ENCODE measurements at places on chromosomes 7 and 10. TPM values are rescaled to one million over a fixed set of nuclear protein-coding genes. Genes with fewer than 3 reads are reported as not detected.

The NUTM2E gene
- 0.67 TPM for polyA plus RNA-seq

The ASB10 gene
- 8.2 TPM for polyA plus RNA-seq

The RAPGEF5 gene
- 14.6 TPM for polyA plus RNA-seq

The WNT8B gene
- 0.09 TPM for polyA plus RNA-seq

The CFAP43 gene
- polyA plus RNA-seq: 0.39 TPM

The HTR7 gene
- 0.36 TPM for polyA plus RNA-seq

The ANKRD61 gene
- 1.7 TPM for polyA plus RNA-seq

The TRIM50 gene
- polyA plus RNA-seq: 0.57 TPM

- peak; percentile 71 for DNase-seq
These were observed 110.2 kb downstream of the RAB11FIP2 start for GRCh38 chr10:117936566-117936965.

DNA sequence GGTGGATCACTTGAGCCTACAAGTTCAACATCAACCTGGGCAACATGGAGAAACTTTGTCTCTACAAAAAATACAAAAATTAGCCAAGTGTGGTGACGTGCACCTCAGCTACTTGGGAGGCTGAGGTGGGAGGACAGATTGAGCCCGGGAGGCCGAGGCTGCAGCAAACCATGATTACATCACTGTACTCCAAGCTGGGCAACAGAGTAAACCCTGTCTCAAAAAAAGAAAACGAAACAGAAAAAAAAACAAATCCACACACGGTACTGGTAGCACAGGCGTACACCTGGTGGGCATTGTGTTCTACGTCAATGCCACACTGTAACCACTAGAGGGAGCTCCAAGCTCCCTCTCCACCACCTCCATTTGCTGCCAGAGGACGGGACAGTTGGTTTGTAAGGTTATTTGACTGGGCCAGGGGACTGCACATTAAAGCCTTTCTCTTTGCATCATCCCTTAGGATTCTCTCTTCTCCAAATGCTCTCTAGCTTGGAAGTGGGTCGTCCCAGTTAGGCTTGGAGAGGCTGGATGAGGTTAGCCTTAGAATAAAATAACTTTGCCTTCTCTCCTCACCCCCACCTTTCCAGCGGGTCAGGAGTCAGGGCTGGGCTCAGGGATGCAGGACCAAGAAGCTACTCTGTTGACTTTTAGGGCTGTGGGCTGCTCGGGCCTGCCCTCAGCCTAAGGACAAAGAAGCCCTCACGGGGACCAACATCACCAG, 130.8 kb downstream of the SORBS1 start:
- peak; percentile 75 for DNase-seq

- DNase-seq: no peak
These were observed 57.8 kb downstream of the BAMBI start for GRCh38 chr10:28734938-28735759.

DNA sequence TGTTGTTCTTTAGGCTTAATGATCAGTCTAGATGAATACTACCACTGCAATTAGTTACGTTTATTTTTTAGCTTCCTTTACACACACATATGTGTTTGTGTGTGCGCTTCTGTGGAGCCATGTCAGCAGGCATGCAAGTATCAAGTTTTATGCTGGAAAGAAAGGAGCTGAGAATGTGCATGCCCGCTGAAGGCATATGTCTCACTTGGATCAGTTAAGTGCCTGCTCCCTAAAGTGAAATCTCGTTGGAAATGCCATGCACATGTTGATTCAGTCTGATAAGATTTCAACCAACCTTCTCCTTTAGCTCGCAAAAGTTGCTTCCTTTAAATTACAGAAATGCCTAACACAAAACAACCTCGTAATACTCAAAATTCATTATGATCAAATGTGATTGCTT, 10.7 kb downstream of the NRP1 start:
- DNase-seq: no peak

DNA sequence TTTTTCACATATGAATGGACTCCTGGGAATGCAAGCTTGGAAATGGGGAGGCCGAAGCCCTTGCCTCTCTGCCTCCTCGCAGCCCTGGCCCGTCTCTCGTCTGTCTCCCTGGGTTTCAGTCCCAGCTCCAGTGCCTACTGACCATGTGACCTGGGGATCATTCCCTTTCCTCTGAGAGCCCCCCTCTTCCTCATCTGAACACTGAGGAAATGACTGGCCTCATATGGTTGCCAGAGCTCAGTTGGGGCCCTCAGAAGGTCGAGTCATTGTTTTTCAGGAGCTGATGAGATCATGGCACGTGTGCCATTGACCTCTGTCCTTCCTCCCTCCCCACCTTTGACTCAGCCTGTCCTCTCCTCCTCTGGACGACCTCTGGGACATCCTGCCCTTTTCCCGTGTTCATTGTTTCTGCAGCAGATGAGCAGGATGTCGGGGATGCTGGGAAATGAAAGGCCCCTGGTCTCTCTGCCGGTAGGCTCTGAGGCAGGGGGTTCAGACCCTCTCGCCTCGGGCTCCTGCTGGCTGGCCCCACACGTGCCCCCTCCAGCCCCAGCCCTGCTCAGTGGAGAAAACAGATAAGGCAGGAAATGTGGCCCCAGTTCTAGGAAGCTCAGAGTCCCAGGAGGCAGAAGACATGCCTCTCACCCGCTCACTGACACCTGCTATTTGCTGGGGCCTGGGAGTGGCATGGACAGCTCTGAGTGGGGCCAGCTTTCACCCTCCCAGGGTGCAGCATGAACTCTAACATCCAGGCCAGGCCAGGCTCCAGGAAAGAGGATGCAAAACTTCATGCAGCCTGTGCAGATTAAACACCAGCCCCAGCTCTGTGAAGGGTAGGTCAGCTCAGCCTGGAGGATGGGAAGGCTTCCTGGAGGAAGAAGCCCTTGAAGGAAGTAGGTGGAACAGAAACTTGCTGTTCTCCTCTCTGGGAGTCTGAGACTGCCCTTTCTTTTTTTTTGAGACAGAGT, 8.3 kb upstream of the PPP1R35 start:
- DNase-seq: no peak

- DNase-seq: no peak
These were observed 19.6 kb downstream of the CAMK2B start for GRCh38 chr7:44305564-44306507.

GRCh38 chr10:4662576-4663161, 163.3 kb upstream of the AKR1E2 start:
- no peak for DNase-seq

GRCh38 chr10:50929670-50930069, 44.2 kb upstream of the A1CF start:
- DNase-seq: no peak

DNA sequence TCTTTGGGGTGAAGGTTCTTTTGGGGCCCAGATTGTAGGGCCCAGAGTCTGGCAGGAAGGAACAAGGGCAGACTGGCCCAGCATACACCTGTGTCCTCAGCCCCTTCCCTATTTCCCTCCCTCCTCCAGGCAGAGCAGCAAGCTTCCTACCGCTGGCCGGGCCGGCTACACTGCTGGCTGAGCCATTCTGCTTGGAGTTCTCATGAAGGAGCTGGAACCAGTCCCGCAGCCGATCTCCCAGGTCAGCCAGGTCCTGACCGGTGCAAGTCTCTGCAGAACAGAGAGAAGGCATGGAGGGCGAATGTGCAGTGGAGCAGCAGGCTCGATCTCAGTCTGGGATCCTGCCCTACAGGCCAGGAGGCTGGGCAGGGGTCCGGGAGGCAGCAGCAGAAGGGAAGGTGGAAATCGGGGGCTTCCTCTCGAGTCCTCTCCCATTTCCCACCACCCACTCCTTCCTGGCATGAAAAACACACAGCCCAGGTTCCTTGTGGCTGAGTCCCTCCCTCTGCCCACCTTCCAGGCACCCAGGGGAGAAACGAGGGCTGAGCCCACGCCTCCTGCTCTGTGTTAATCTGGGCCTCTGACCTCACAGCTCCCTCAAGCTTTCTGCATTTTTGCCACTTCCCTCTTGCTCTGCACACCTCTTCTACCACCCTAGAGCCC, 20.8 kb downstream of the SPOCK2 start:
- DNase-seq: no peak

- DNase-seq: no peak
These were observed 65.7 kb upstream of the FERD3L start for GRCh38 chr7:19210893-19211413.

DNA sequence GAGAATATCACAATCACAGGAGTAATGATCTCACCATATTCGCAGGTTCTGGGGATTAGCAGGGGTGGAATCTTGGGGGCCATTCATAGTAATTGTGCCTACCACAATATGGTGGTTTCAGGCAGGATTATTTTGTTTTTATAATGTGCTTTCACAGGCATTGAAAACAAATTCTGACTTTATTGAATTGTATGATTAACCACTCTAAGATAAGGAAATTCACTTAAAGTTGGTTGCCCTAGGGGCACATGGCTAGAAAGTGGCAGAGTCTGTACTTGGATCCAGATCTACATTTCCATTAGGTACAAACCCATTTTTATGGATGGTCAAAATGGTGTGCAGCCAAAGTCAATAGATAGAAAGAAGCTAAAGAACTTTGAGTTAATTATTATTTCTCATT, 1.7 kb downstream of the CROT start:
- no peak for DNase-seq

- DNase-seq: peak; percentile 25
These were observed 5.2 kb downstream of the TAX1BP1 start for GRCh38 chr7:27745064-27745583.

DNA sequence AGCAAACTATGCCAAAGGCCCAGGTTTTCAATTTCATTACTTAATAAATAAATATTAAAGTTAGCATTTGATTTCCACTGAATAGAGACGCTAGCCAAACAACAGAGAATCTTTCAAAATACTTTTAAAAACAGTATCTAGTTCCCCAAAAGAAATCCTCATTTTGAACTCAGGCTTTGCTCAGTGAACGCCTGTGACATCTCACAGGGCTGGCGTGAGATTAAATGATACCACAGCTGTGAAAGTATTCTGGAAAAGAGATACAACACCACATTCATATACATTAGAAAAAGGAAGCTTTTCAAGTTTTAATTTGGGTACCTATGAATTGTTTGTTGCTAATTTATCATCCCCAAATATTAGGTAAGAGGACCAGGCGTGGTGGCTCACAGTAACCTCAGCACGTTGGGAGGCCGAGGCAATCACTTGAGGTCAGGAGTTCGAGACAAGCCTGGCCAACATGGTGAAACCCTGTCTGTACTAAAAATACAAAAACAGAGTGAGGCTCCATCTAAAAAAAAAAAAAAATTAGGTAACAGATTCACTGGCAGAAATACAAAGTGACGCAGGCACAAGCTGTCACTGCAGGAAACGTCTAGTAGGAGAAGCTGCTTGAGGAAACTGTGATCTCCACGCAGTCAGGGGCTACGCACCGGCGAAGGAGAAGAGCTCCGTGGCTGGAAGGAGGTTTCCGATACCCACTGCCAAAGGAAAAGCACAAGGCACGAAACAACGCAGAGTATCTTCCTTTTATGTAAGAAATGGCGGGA, 50.0 kb downstream of the AMZ1 start:
- peak; percentile 75 for DNase-seq

DNA sequence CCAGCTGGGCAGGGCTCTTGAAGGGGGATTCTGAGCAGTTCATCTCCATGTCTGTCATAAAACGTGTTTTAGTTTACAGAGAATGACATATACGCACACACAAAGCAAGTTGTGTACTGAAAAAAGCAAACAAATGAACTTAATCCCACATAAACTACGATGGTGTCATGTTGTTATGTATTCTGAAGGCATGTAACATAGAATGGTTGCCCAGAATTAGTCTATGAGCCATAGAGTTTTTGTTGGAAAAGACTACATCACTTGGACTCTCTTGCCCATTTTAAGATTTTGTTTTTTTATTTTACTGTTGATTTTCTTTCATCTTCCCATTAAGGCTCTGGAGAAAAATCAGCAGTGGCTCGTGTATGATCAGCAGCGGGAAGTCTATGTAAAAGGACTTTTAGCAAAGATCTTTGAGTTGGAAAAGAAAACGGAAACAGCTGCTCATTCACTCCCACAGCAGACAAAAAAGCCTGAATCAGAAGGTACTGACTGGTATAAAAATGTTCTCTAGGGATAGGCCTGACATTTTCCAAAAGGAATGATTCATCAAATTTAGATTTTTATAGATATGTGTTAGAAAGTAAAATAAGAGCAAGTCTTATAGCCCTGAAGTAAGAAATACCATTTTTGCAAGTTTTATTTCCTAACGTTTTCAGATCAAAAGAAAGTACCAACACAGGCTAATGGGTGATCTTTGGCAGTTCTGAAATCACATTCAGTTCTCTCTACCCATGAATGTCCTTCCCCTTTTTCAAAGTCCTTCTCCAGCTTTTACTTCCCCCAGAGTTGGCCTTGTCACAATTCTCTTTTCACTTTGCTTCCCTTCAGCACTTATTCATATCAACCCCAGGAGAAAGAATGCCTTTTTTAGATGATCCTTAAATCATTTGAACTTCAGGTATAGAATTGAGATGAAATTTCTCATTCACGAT, 18.9 kb downstream of the CEP55 start:
- no peak for DNase-seq

DNA sequence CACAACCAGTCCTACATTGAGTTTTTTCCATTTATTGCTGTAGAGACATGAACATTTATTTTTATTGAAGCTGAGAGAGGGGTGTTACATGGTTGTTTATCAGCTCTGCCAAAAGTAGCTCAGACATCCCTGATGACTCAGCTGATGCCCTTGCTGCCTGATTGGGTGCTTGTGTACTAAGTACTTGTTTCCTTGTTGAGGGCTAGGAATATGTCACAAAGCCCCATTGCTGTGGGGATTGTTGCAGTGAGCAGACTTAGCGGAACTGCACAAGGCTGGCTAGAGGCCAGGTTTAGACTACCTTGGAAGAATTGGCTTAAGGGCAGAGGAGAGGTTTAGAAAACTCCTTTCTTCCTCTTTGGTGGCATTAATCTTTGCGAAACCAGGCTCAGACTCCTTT, 110.6 kb downstream of the AUTS2 start:
- DNase-seq: no peak

- DNase-seq: no peak
These were observed 70.5 kb downstream of the ITGB1 start for GRCh38 chr10:32887481-32887880.

GRCh38 chr7:5094641-5095040, 49.0 kb downstream of the RBAK start:
- DNase-seq: no peak

DNA sequence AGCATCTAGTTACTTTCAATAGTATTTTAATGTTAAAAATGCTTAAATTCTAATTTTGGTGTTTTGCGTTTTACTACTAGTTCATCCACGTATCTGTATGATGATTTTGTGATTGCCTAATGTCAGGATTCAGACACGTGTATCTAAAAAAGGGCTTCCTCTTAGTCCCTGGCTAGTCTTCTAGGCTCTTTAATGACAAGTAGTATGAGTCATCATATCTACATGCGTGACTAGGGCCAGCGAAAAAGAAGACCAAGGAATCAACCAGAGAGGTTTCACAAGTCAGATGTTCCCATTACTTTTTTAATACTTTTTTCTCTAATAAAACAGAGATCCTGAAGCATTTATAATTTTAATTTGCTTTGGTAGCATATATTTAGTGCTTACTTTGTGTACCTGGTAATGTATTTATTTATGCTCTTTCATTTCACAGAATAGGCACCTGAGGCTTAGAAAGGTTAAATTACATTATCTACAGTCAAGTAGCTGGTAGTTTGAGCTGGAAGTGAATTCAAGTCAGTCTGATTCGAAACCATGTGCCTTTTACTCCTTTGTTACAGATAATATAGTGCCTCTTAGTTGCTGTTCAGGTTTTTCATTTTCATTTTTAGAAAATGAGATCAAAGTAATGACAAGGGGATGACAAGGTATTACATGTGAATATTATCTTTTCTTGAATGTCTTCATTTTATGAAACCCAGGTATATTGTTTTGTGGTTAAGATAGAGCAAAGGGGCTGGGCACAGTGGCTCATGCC, 140.3 kb downstream of the FOXP2 start:
- DNase-seq: no peak

- DNase-seq: peak; percentile 81
These were observed at the start of gene PROSER2 for GRCh38 chr10:11823122-11823988. TSS of gene PROSER2 (plus strand) at chr10:11823356. CDS start at chr10:11852078, 28,722 bp downstream.

Measured in hindlimb muscle (tissue), 1 donor.